ENCODE measurements at places on chromosomes 1 and 21. TPM values are rescaled to one million over a fixed set of nuclear protein-coding genes. Genes with fewer than 3 reads are reported as not detected.

GRCh38 chr1:248847956-248848561 is 10.0 kb downstream of the ZNF672 start:
- no peak for DNase-seq

DNA sequence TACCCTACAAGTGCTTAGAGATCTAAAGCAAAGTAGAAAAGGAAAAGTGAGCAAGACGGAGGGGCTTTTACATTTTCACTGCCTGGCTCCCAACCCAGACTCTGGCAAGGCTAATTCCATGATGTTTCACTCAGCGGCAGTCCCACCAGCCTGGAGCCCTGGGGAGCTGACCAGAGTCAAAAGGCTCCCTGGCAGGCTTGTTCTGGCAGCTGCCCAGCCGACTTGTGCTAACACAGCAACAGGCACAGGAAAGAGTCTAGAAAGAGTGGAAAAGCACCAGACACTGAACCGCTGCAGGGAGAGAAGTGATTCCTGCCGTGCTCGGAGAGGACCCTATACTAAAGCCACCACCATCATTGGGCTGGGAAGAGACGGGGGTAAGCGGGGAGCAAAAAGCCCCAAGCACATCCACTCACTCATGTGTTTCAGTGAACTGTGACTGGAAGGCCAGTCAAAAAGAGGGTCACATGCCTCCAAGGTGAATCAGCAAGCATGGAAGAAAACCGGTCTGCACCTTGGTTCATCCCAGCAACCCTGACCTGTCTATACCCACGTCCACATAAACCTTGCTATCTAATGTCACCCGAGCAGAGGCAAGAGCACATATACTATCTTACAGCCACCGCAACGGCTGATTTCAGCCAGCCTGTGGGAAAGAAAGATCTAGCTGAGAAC is 8.0 kb downstream of the SMIM12 start:
- DNase-seq: no peak

- DNase-seq: no peak
Observed at GRCh38 chr1:248521856-248522255, 14.0 kb downstream of the OR2G6 start.

DNA sequence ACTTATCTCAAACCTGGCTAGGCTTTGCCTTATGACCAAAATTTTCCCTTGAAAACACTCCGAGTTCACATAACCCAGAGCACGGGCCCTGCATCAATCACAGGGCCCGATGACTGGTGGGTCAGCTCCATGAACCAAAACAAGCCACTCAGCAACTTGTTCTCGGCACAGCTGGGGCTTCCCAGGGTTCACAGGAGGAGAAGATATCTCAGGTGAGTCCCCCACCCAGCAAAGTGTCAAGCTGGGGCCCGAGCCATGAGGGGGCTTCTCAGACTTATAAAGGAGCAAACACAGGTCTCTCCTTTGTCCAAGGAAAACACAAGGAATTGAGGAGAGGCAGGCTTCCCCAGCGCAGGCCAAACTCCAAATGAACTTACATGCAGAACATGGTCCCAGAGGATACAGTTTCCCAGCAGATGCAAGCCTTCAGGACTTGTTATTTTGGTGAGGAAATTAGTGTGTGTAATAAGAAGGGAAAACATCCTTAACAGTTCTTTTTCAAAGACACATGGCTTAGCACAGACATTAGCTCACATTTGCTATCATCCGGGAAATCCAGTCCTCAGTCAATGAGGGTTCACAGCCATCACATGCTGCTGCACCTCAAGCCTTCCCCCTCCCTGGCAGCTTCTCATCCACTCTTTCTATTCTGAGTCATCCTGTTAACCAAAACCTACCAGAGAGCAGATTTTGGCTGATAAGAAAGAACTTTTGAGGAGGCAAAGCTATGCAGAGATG is 98.1 kb upstream of the NFIA start:
- no peak for DNase-seq

ATAD3C gene
- 0.51 TPM for total RNA-seq

DNA sequence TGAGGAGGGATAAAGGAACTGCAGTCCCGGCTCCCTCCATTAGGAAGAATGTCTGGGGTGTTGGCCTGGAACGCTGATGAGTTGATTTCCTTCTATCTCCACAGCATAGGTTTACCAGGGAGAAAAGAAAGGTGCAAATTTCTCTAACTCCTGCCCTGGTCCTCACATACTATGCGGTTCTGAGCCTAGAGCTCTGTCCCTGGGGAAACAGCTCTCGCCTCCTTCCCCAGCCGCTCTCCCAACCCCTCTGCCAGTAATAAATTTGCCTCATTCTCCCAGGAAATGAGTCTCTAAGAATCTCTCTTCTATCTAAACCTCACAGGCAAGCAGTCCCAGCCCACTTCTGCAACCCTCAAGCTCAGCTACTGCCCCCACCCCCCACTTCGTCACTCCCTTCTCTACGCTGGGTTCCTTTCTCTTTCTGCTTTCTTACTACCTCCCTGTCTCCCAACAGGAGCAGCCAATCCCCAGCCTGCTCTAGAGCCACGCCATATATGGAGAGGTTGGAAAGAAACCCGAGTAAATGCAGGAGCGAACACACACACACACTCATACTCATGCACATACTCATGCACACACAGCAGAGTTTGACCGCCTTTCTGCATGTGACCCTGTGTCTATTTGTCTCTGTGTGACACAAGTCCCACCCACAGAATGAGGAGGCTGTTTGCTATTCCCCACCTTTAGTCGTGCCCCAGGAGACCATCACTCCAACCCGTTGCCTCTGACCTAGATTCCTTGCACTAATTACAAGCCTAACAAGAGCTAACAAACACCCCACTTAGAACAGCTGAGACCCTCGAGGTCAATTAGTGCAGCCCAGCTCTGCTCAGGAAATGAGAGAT is 13.4 kb downstream of the PLEKHO1 start:
- peak; percentile 96 for DNase-seq

- DNase-seq: no peak
Observed at GRCh38 chr1:26938004-26938658, 16.6 kb downstream of the NUDC start.

SYT11 gene
- 0.54 TPM for total RNA-seq

- no peak for DNase-seq
Observed at GRCh38 chr1:175808999-175809398, 65.6 kb upstream of the TNR start.

GRCh38 chr1:117268535-117269455 is 58.1 kb upstream of the VTCN1 start:
- DNase-seq: no peak

NR1I3 gene
- total RNA-seq: not detected

- peak; percentile 65 for DNase-seq
Observed at GRCh38 chr1:65260851-65261473, 48.4 kb upstream of the DNAJC6 start.

GRCh38 chr1:191889623-191890003 is 268.6 kb upstream of the RGS18 start:
- DNase-seq: no peak

GRCh38 chr1:185894791-185895190 is 160.6 kb downstream of the HMCN1 start:
- no peak for DNase-seq

DNA sequence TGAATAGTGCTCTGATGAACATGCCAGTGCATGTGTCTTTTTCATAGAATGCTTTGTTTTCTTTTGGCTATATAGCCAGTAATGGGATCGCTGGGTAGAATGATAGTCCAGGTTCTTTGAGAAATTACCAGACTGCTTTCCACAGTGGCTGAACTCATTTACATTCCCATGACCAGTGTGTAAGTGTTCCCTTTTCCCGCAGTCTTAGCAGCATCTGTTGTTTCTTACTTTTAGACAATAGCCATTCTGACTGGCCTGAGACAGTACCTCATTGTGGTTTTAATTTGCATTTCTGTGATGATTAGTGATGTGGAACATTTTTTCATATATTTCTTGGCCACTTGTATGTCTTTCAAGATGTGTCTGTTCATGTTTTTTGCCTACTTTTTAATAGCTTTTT is 784.5 kb downstream of the USP25 start:
- DNase-seq: peak; percentile 33

SLC2A5 gene
- total RNA-seq: 0.14 TPM

- DNase-seq: peak; percentile 35
Observed at GRCh38 chr1:178155481-178156255, 61.8 kb downstream of the RASAL2 start.

HAX1 gene
- total RNA-seq: 132 TPM

GRCh38 chr1:163928069-163928468 is 606.3 kb downstream of the NUF2 start:
- no peak for DNase-seq

SLC45A3 gene
- 5.1 TPM for total RNA-seq

GRCh38 chr1:27349784-27350662 is 8.2 kb downstream of the SYTL1 start:
- DNase-seq: no peak

- DNase-seq: no peak
Observed at GRCh38 chr21:45983981-45984551, 2.5 kb downstream of the COL6A1 start.

GRCh38 chr1:89503690-89504089 is 20.9 kb upstream of the LRRC8B start:
- DNase-seq: no peak

HNRNPCL4 gene
- total RNA-seq: not detected

- no peak for DNase-seq
Observed at GRCh38 chr1:11058595-11059154, 1.1 kb downstream of the SRM start.

FAM110D gene
- not detected for total RNA-seq

XKR8 gene
- total RNA-seq: 4.4 TPM

SPRR4 gene
- total RNA-seq: 0.18 TPM

- DNase-seq: peak; percentile 29
Observed at GRCh38 chr1:191034132-191034531, 556.5 kb upstream of the BRINP3 start.

DNA sequence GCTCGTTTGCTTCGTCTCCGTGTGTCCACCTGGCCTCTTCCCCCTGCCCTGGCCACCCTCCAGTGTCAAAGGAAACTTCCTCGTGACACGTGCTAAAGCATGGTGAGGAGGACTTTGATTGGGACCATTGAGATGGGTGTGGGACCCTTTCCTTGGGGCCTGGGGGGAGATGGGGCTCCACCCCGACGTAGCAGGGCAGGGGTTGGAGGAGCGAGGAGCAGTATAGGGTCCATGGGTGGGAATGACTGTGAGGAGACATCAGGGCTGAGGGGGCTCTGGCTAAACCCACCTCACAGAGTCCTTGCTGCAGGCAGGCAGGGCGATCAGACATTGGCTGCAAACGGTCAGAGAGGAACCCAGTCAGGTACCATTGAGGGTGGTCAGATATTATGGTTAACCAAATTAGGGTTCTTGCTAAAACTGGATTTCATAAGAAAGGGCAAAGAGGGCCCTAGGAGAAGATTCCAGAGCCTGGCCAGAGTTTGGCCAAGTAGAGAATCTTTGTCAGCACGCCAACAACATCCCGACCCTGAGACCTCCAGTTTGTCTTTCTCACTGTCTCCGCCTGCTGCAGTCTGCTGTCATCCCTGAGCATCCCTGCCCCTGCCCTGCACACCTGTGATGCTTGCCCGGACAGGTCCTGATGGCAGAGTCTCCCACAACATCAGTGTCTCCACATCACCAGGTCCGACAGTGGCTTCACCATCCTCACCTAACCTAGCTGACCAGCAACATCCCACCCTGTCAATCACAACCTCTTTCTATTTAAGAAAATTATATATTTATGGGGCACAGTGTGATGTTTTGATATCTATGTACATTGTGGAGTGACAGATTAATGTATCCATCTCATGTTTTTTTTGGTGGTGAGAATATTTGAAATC is 8.0 kb downstream of the RNF187 start:
- no peak for DNase-seq

DNAJC28 gene
- 1.2 TPM for total RNA-seq

GRCh38 chr1:44672254-44672955 is 1.9 kb downstream of the TMEM53 start:
- DNase-seq: peak; percentile 50

S100A8 gene
- 4.1 TPM for total RNA-seq

Measured in foreskin keratinocyte (primary cell).